HCT116 (cell line): ENCODE measurements at places on chromosomes 16 and 17.

GRCh38 chr17:28228986-28229729, 89.8 kb upstream of the TMEM97 start:
- DNase-seq, result no peak
- H3K4me1 ChIP-seq, result peaks cover 12% of the 10 kb centered on the region
- no peaks in the 10 kb centered on the region for H3K36me3 ChIP-seq
- H3K27me3 ChIP-seq, result no peaks in the 10 kb centered on the region

GRCh38 chr16:88792078-88792550, 7.1 kb upstream of the PIEZO1 start:
- H3K27ac ChIP-seq, result no peak overlapping the region; the same call in 1 of the 2 replicates
- no peaks in the 10 kb centered on the region for H3K27me3 ChIP-seq
- no peak for DNase-seq

DNA sequence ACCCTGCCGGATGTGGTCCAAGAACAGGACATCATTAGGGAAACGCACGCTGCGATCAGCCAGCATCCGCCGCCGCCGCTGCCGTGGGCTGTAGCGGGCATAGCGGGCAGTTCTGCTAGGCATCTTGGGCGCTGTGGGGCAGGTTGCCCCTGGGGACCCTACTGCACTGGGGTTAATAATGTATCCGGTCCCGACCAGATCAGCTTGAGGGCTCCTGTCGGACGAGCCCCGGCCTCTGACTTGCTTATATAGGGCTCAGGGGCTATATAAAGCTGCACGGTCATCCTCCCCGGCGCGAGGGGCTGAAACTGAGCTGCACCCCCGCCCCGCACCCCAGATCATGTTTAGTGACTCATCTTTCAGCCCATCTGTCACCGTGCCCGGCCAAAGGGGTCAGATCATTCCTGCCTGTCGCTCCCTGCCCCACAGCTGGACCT, at the start of gene PPP1R27:
Gene PPP1R27 (minus strand): TSS at position 220 of the 437 bp plus-strand sequence. CDS start 97 bp downstream, at position 123.
- H3K36me3 ChIP-seq, result no peaks in the 10 kb centered on the region
- peak within 1 kb of the TSS; percentile 87 for H3K4me3 ChIP-seq
- H3K4me1 ChIP-seq, result peaks cover 32% of the 10 kb centered on the region
- no peak for DNase-seq

- H3K36me3 ChIP-seq, result no peaks in the 10 kb centered on the region
- no peaks in the 10 kb centered on the region for H3K27me3 ChIP-seq
- DNase-seq, result no peak
- no peak overlapping the region for H3K4me3 ChIP-seq
Observed at GRCh38 chr16:13158427-13158826, 257.0 kb downstream of the SHISA9 start.

- no peak overlapping the region for H3K27ac ChIP-seq
- H3K36me3 ChIP-seq, result no peaks in the 10 kb centered on the region
- 0 out of 2 replicates have a peak, but pooled peaks cover 10% of the 10 kb centered on the region for H3K27me3 ChIP-seq
- H3K4me1 ChIP-seq, result no peaks in the 10 kb centered on the region
- no peak for DNase-seq
Observed at GRCh38 chr16:22144520-22144919, 17.8 kb upstream of the SDR42E2 start.

- H3K4me1 ChIP-seq, result no peaks in the 10 kb centered on the region
- no peak overlapping the region for H3K27ac ChIP-seq
- no peaks in the 10 kb centered on the region for H3K27me3 ChIP-seq
- no peak overlapping the region for H3K4me3 ChIP-seq
- H3K36me3 ChIP-seq, result peaks cover 81% of the 10 kb centered on the region
- DNase-seq, result no peak
Observed at GRCh38 chr16:70568601-70569237, 45.1 kb downstream of the SF3B3 start.
